HS-5 (cell line): ENCODE measurements at places on chromosomes 12 and 14.

DNA sequence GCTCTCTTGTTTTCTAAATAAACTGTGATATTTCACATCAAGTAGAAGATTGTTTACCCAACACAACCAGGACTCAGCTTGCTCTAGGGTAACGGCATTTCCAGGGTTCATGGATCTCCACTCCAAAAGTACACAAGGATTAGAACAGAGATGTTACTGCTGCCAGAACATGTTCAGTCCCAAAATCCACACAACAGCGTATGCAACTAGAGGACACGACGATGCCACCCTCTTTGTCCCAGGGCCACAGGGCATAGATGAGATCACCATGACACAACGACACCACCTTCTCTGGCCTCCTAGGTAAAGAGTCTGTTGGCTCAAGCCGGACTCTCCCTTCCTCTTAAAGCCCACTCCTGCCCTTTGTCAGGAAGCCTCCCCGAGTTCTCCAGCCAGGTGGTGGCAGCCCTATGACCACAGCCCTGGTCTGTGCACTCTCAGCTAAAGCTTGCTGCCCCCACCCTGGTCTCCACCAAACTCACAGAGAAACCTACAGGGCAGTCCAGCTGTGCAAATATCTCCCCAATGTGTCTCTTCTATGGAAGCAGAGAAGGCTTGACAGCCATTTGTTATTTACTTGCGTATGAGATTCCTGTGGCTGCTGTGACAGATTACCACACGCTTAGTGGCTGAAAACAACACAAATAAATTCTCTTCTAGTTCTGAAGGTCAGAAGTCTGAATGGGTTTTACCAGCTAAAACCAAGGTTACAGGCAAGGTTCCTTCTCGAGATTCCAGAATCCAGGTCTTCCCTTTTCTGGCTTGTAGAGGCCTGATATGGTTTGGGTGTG, 10.3 kb downstream of the CLMN start:
- no peak for DNase-seq

DNA sequence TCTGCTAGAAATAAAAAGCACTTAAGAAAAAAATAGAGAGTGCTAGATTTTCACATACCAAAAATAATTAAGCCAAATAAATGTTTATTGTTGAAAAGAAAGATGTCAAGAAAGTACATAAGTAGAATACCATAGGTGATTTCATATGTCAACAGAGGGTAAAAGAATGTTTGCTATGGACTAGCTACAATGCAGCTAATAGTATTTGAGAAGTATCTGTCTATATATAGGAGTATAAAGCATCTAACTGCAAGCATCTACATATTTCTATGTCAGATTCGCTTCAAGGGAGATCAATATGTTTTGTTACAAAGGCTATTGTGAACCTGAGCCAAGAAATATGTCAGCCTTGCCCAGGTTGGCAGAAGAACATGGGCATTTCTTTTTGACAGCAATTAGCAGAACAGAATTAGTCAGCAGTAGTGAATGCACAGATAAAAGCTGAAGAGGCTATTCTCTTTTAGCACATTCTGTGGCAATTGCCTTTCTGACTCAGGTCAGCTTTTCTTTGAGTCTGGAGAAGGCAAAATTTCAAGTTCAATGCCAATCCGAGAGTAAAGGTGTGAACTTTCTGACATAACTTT, 140.1 kb downstream of the ALG10B start:
- no peak for DNase-seq

DNA sequence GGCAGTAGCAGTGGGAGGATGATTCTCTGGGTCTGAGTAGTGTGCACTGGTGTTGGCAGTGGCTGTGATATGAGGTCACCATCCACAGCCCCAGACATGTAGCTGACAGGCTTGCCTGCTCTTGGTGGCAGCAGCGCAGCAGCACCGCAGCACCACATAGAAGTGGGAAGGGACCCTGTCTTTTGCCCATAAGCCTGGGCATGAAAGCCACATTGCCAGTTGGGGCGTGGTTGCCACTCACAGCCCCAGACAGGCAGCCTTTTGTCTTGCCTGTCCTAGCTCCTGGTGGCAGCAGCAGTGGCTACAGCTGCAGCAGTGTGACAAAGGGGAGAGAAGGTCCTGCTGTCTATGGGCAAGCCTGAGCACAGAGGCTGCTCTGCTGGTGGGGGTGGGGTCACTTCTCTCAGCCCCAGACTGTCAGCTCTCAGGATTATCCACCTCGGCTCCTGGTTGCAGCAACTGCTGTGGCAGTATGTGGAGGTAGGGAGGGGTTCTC, 71.5 kb downstream of the BRMS1L start:
- no peak for DNase-seq

DNA sequence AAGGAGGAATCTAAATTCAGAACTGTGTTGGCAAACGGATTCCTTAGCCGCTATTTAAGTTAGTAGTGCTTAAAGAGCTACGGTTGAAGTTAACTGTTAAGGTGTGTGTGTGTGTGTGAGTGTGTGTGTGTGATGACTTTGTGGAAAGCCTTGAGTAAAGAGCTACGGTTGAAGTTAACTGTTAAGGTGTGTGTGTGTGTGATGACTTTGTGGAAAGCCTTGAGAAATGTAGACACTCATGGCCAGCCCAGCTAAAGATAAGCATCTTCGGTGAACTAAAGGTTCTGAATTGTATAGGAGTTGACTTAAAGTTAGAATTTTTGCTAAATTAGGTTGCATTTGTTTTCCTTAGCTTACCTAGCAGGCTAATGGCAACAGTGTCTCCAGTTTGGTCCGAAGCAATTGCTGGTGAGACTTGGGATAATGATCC, 1.4 kb downstream of the KTN1 start:
- DNase-seq = no peak
